Stimulated activated CD4-positive, alpha-beta T cell treated with anti-CD3 and anti-CD28 coated beads, Interleukin-1b, Interleukin-23, amount 100 ng/mL, for 1 hour (primary cell): ENCODE measurements at places on chromosomes 3 and 15.

DNA sequence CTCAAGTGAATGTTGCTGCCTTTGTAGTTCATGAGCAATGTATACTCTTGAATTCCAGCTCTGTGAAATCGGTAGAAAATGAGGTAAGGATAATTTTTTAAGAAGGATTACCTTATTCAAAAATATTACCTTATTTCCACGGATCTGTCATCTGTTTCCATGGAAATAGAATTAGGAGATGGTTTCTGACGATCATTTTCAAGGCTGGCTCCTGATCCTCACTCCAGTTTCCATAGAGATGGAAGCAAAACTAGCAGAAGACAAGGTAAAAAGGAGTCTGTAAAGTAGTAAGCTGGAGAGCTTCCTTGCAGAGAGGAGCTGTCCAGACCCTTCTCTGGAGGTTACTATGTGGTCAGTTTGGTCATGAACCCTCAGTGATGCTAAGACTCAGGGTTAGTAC, 55.5 kb downstream of the CACNA2D3 start:
- DNase-seq = no peak

GRCh38 chr15:70922119-70922518, 29.5 kb downstream of the LRRC49 start:
- DNase-seq = no peak

GRCh38 chr3:160133757-160134156, 91.5 kb upstream of the C3orf80 start:
- DNase-seq = no peak

GRCh38 chr3:10928961-10929471, 63.5 kb upstream of the SLC6A1 start:
- no peak for DNase-seq

GRCh38 chr15:78615151-78615589, 5.6 kb downstream of the CHRNA3 start:
- DNase-seq = no peak

GRCh38 chr3:152205097-152205593, 63.6 kb upstream of the MBNL1 start:
- no peak for DNase-seq
